Stimulated activated naive B cell treated with anti-CD40 and anti-IgM and Interleukin-4, amounts not matched to agents 10 μg/mL and 1 μg/mL and 100 μg/mL, for 72 hours (primary cell): ENCODE measurements at places on chromosomes 3 and 15.

DNA sequence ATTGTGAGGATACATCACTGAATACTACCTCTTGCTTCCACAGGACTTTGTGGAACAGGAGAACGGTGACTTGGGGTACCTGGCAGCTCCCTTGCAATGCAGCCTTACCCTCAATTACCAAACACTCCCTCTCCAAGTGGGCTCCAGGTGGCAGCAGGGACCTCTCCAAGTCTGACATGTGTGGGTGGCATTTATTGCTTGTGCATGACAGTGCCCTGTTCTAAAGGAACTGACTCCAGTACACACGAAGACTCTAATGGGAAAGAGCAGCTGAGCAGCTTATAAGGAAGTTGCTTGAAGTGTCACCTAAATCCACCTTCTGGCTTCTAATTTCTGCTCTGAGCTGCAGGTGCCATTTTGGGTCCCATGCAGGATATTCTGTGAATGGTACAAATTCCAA is 174.1 kb upstream of the SLCO3A1 start:
- no peak for DNase-seq
- no peak overlapping the region for H3K27ac ChIP-seq
- H3K27me3 ChIP-seq, result peaks cover 3% of the 10 kb centered on the region

GRCh38 chr15:50676799-50677483 is 9.7 kb downstream of the TRPM7 start:
- peak overlapping the region; percentile 42 for H3K27ac ChIP-seq
- no peaks in the 10 kb centered on the region for H3K27me3 ChIP-seq
- DNase-seq, result no peak
- no peak overlapping the region for H3K4me3 ChIP-seq
- peaks cover 19% of the 10 kb centered on the region for H3K36me3 ChIP-seq

DNA sequence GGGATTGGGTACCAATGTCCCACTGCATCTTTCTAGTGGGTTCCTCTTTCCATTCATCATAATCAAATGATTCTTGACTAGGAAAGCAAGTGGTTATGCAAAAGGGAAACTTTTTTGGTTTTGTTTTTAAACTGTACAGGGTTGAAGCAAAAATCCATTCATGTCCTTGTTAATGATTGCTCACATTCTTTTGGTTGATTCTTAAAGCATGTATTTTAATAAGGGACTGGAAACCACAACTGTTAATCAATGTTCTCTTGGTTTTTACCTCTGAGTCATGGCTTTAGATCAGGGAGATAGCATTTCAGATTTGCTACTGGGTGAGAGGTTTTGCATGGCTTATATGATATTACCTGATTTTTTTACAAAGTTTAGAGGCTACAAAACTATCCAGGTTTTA is 371.7 kb upstream of the RGMA start:
- H3K4me1 ChIP-seq, result no peaks in the 10 kb centered on the region
- no peak overlapping the region for H3K4me3 ChIP-seq
- H3K36me3 ChIP-seq, result no peaks in the 10 kb centered on the region
- no peak for DNase-seq
- H3K27ac ChIP-seq, result no peak overlapping the region

GRCh38 chr3:176824811-176825210 is 372.5 kb downstream of the TBL1XR1 start:
- no peak for DNase-seq
- no peaks in the 10 kb centered on the region for H3K27me3 ChIP-seq
- no peaks in the 10 kb centered on the region for H3K36me3 ChIP-seq
- no peak overlapping the region for H3K27ac ChIP-seq
